Globus pallidus (tissue), 1 donor: ENCODE measurements at places on chromosomes 1 and 21.

DNA sequence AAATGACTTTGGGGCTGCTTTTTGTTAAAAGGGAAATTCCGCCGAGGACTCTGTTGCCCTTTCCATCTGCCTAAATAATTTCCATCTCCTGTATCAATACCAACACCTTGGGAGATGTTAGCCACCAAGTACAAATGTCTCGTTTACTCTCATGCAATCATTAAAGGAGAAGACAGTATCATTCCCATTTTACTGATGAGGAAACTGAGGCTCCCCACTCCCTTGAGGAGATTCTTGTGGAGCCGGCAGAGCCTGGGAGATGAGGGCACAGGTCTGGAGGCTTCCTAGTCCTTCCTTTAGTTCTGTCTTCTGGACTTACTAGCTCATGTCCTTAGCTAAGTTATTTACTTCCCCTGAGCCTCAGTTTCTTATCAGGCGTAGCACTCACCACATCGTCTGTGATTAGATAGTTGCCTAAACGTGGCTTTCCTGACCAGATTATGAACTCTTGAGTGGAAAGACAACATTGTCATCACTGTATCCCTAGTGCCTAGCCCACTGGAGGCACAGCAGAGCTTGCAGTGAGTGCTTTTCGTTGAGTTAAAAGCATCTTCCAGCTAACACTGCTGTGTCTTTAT is 81.6 kb downstream of the ADSS2 start:
- DNase-seq: no peak

GRCh38 chr1:67850611-67851075 is 17.4 kb upstream of the GNG12 start:
- DNase-seq: no peak

GRCh38 chr21:19535356-19535755 is 1131.8 kb upstream of the TMPRSS15 start:
- DNase-seq: no peak

DNA sequence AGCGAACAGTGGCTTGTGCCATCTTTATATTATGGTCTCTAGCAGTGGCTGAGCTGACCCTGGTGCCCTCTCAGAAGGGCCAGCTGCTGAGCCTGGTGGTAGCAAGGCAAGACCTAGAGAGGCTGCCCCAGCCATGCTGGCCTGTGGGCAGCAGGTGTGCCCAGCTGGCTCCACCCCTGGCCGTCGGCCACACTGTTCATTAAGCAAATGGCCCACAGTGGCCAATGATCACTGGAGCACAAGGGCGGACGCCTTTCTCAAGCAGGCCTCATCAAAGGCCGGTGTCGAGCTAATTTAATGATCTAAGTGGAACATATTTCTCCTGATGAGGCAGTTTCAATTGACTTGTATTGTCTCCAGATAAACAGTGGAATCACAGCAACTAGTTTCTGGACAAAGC is 89.4 kb downstream of the GRIK3 start:
- no peak for DNase-seq

GRCh38 chr1:12184008-12184681 is 17.4 kb downstream of the TNFRSF1B start:
- DNase-seq: peak; percentile 70

GRCh38 chr1:167819849-167820683 is 93.9 kb downstream of the ADCY10 start:
- peak; percentile 45 for DNase-seq

DNA sequence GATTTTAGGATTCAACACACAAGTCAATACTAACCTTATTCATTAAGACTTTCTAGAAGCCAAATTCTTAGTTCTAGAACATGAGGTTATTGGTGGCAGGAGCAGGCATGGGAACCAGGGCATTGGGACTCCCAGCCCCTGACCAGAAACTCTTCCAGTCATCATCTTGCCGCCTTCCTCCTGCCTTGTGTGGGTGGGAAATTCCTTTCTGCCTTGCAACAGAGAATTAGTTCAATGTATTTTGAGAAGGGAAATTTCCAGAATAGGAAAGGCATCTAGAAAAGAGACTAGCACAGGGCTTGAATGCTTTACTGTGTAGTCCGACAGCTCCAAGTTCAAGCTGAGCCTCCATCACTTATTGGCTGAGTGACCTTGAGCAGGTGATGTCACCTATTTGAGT is 8.7 kb downstream of the GRHL3 start:
- no peak for DNase-seq

DNA sequence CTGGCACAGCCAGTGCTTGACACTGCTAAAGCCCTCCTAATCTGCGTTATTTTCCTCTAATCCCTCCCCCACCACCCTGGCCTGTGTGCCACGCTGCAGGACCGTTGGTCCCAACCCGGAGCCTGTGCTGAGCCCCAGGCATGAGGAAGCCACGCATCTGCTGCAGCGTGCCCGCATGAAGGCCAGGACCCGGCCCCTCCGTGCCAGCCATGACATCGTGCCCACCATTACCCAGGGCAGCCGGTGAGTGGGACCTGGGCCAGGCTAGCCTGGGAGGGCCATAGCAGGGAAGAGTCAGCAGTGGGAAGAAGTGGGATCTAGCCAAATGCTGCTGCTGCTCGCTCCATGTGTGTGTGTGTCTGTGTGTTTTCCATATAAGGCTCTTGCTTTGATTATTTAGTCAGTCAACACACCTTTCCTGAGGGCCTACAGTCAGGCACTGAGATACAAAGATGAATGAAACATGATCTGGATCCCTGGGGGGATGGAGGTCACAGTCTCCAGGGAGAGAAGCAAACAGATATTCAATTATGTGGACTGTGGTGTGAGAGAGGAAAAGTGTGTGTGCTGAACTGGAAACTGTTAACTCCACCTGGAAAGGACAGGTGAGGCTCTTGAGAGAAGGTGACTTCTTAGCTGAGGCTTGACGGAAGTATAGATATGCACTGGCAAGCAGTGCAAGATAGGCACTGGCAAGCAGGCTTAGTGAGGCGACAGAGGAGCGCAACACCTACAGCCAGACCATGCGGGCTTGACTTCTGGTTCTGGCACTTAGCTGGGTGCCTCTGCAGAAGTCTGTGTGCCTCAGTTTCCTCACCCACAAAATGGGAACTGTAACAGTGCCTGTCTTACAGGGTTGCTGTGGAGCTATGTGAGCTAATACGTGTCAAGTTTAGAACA is 15.9 kb downstream of the KIAA1614 start:
- no peak for DNase-seq

- DNase-seq: no peak
Observed at GRCh38 chr1:217273866-217274265, 357.0 kb downstream of the GPATCH2 start.

DNA sequence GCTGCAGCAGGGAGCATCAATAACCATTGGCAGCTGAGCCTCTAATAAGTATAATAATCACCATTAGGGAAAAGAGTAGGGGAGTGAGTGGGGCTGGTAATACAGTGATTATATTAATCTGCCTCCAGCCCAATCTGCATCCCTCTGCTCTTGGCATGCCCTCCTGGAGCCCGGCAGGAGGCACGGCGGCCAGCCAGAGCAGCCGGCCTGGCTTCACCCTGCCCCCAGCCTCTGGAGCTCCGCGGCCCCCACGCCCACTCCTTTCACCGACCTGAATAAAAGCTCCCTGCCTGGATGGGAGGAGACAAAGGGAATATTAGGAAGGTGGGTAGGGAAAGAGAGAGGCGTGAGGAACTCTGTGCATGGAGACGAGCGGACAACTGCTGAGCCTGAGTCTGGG is 28.3 kb downstream of the OPTC start:
- DNase-seq: no peak

DNA sequence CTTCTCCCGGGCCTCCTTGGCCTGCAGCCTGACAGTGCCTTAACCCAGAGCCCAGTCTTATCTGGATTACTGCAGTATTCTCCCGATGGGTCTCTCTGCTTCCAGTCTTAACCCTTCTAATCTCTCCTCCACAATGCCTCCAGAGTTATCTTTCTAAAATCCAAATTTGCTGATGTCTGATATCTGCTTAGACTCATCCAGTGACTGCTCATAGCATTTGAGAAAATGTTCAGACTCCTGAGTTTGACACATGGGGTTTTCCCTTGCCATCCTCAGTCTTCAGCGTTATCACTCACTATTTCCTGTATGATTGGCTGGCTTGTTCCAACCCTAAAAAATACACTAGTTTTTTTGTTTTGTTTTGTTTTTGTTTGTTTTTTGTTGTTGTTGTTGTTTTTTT is 102.0 kb downstream of the FMN2 start:
- no peak for DNase-seq

DNA sequence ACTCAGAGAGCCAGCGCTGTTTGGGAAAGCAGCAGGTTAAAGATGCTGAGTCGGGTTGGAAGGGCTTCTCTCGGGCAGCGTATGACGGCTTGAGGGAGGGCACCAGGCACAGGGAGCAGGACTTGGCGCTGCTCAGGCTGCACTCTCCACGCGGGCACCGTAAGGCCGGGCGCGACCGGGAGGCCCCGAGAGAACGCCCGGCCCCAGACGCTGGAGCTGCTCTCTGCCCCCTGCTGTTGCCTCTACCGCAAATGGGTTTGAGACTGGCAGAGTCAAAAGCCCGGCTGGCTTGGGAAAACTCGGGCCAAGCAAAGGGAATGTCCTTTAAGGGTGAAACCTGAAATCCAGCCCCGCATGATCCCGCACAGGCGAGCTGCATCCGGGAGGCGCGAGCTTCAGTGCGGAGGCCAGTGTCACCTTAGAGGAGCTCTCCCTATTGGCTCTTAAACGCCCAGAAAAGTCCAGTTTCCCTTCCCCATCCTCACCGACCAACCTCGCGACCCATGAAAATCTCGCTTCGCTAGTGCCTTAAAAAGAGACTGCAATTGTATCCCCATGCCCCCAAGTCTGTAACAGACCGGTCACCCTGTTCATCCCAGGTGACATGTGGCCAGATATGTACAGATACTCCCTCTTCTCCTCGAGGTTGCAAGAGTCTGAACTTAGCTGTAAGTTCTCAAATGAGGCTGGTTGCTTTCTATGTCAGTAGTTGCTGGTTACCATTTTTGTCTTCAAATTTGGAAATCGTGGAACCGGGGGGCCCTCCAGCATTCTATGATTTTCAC is 1.1 kb downstream of the PRRX1 start:
- DNase-seq: no peak

DNA sequence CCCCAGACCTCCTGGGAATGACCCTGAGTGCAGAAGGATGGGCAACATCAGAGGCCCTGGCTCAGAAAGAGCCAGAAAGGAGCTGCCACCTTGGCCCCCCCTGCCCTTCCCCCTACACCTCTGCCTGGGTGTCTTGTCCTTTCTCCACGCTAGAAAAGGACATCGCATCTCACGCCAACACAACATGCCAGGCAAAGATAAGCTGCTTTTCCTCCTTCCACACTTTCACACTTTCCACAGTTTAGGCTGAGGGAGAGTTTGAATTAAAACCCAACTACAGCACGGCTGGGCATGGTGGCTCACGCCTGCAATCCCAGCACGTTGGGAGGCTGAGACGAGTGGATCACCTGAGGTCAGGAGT is 109.5 kb downstream of the SPSB1 start:
- no peak for DNase-seq

DNA sequence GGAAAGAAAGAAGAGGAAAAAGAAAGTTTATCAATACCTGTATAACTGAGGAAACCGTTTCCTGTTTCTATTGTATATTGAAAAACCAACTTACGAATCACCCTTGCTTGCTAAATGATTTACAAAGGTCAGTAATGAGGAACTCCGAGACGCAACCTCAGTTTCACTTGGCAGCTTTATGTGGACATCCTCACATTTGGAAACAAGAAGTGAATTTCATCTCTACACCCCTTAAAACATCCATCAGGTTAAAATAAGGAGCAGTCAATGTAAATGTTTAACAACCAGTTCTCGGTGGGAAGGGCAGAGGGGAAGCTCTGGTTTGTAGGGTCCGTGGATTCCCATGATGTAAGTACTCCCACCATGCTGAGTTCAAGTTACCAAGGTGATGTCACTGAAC is 481.7 kb upstream of the RUNX1 start:
- peak; percentile 40 for DNase-seq

DNA sequence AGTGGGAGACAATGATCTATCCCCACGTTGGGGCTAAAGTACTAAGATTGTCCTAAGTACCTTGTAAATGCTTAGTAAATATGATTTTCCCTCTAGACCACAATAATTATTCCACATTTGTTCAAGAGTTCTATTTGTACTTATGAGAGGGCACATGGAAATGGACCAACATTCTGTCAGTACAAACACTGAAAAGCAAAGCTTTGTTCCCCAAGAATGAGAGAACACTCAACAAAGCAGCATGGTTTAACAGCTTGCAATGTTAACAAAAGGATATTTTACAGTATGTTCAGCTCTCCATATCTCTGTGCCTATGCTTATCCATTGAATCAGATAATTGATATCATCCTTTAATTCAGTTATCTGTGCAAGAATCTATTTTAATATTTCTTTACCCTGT is 35.4 kb downstream of the RBM11 start:
- peak; percentile 30 for DNase-seq

DNA sequence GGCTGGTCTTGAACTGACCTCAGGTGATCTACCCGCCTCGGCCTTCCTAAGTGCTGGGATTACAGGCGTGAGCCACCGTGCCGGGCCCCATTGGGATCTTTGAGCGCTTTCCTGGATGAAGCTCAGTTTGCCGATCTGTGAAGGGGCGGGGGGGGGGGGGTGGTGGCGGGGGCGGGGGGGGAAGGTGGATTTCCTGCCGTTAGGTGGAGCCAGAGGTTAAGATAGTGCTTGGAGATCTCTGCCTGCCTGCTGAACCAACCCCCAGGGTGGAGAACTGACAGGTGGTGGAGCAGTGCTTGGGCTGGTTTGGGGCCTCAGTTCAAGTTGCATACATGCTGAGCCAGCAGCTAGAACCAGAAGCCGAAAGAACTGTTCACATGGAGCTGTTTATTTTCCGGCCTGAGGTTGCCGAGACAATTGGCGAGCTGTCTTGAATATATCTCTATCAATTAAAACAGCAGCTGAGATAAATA is 1.7 kb downstream of the TMCC2 start:
- peak; percentile 91 for DNase-seq
